ENCODE measurements at places on chromosomes 13 and 19. TPM values are rescaled to one million over a fixed set of nuclear protein-coding genes. Genes with fewer than 3 reads are reported as not detected.

DNA sequence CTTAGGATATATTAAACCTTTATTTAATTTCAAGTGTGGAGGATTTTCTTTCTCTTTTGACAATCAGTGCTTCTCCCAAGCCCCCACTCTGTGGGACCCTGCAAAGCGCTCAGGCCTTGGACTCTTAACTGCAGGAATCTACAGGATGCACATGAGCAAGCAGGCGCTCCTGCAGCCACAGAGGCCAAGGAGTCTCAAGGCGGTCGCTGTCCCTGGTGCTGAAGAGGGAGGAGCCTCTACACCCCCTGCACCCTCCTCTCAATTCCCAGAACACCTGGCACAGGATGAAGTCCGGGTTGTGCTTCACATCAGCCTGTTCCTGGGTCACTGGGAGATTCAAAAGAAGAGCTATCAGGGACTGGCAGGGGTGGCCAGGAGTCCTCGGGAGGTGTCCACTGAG, 13.5 kb downstream of the OR10H4 start:
- no peak overlapping the region for H3K27ac ChIP-seq
- H3K36me3 ChIP-seq = no peaks in the 10 kb centered on the region
- H3K27me3 ChIP-seq = no peaks in the 10 kb centered on the region
- H3K4me3 ChIP-seq = no peak overlapping the region
- H3K4me1 ChIP-seq = no peaks in the 10 kb centered on the region

DNA sequence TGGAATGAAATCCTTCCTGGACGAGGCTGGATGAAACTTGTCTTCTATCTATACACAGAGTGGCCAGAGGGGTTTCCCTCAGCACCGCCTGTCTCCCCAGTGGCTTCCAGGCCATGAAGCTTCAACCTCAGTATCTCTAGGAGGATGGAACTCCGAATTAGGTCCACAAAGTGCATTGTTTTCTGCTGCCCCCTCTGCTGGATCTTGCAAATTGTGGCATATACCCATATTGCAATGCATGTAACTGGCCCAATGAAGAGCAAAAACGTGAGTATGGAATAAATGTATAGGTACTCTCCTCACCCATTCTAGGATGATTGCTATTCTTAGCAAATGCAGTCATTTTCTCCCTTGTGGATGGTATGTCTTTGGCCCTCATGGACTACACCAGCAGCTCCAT, 14.7 kb upstream of the LILRB4 start:
- H3K27ac ChIP-seq = no peak overlapping the region
- H3K36me3 ChIP-seq = no peaks in the 10 kb centered on the region
- no peak for DNase-seq
- H3K4me1 ChIP-seq = no peaks in the 10 kb centered on the region
- no peak overlapping the region for H3K4me3 ChIP-seq
- H3K27me3 ChIP-seq = no peaks in the 10 kb centered on the region

DNA sequence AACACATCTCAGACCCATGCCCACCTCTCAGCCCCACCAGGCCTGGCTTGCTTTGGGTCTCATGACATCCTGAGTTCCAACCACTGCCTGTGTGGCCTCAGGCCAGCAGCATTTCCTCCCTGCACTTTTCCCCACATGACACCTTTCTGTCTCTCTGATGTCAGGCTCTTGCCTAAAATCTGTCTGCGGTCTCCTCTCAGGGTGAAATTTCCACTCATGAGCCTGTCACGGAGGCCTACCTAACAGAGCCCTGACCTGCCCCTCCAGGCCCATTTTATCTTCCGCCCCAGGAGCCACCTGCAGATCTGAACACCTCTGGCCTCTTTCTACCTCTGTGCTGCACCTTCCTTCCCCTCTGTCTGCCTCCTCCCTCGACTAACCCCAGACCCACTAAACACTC, 93.5 kb downstream of the ZDHHC20 start:
- no peak overlapping the region for H3K27ac ChIP-seq
- H3K4me1 ChIP-seq = peaks cover 7% of the 10 kb centered on the region
- DNase-seq = peak; percentile 42
- no peak overlapping the region for H3K4me3 ChIP-seq
- no peaks in the 10 kb centered on the region for H3K36me3 ChIP-seq

- H3K27me3 ChIP-seq = peaks cover 19% of the 10 kb centered on the region
- H3K36me3 ChIP-seq = no peaks in the 10 kb centered on the region
- H3K4me1 ChIP-seq = no peaks in the 10 kb centered on the region
- DNase-seq = peak; percentile 65
These were observed 2.0 kb downstream of the LMTK3 start for GRCh38 chr19:48509467-48510194.

GRCh38 chr13:97851269-97851668, 102.2 kb upstream of the IPO5 start:
- no peaks in the 10 kb centered on the region for H3K4me1 ChIP-seq
- peaks cover 49% of the 10 kb centered on the region for H3K27me3 ChIP-seq
- no peaks in the 10 kb centered on the region for H3K36me3 ChIP-seq
- DNase-seq = peak; percentile 74

GRCh38 chr13:18949489-18949761, 232.2 kb downstream of the TUBA3C start:
- no peak overlapping the region for H3K27ac ChIP-seq
- H3K27me3 ChIP-seq = no peaks in the 10 kb centered on the region
- H3K4me1 ChIP-seq = no peaks in the 10 kb centered on the region
- no peak for DNase-seq
- no peaks in the 10 kb centered on the region for H3K36me3 ChIP-seq

GRCh38 chr19:13363954-13364353, 142.3 kb downstream of the CACNA1A start:
- peak; percentile 45 for DNase-seq
- H3K4me3 ChIP-seq = no peak overlapping the region
- H3K36me3 ChIP-seq = no peaks in the 10 kb centered on the region
- H3K27ac ChIP-seq = no peak overlapping the region

DNA sequence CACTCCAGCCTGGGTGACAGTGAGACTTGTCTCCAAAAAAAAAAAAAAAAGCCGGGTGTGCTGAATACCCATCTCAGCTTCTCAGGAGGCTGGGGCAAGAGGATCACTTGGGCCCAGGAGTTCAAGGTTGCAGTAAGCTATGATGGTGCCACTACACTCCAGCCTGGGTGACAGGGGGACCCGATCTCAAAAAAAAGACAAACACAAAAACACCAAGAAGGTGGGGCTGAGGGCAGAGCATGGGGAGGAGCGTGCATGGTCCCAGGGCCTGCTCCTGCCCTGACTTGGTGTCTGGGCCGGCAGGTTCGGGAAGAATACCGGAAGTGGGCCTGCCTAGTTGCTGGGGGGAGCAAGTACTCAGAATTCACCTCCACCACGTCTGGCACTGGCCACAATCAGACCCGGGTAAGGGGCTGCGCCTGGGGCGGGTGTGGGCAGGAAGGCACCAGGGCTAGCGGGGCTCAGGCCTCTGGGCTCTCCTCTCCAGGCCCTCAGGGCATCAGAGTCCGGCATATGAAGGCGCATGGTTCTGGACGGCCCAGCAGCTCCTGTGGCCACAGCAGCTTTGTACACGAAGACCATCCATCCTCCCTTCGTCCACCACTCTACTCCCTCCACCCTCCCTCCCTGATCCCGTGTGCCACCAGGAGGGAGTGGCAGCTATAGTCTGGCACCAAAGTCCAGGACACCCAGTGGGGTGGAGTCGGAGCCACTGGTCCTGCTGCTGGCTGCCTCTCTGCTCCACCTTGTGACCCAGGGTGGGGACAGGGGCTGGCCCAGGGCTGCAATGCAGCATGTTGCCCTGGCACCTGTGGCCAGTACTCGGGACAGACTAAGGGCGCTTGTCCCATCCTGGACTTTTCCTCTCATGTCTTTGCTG, 11.3 kb downstream of the DDX39A start:
- no peak overlapping the region for H3K27ac ChIP-seq
- H3K36me3 ChIP-seq = peaks cover 49% of the 10 kb centered on the region
- no peaks in the 10 kb centered on the region for H3K4me1 ChIP-seq

GRCh38 chr13:59823486-59823885, 340.2 kb downstream of the DIAPH3 start:
- peaks cover 4% of the 10 kb centered on the region for H3K36me3 ChIP-seq
- DNase-seq = no peak
- H3K27ac ChIP-seq = no peak overlapping the region
- H3K27me3 ChIP-seq = no peaks in the 10 kb centered on the region
- H3K4me1 ChIP-seq = no peaks in the 10 kb centered on the region
- H3K4me3 ChIP-seq = no peak overlapping the region

DNA sequence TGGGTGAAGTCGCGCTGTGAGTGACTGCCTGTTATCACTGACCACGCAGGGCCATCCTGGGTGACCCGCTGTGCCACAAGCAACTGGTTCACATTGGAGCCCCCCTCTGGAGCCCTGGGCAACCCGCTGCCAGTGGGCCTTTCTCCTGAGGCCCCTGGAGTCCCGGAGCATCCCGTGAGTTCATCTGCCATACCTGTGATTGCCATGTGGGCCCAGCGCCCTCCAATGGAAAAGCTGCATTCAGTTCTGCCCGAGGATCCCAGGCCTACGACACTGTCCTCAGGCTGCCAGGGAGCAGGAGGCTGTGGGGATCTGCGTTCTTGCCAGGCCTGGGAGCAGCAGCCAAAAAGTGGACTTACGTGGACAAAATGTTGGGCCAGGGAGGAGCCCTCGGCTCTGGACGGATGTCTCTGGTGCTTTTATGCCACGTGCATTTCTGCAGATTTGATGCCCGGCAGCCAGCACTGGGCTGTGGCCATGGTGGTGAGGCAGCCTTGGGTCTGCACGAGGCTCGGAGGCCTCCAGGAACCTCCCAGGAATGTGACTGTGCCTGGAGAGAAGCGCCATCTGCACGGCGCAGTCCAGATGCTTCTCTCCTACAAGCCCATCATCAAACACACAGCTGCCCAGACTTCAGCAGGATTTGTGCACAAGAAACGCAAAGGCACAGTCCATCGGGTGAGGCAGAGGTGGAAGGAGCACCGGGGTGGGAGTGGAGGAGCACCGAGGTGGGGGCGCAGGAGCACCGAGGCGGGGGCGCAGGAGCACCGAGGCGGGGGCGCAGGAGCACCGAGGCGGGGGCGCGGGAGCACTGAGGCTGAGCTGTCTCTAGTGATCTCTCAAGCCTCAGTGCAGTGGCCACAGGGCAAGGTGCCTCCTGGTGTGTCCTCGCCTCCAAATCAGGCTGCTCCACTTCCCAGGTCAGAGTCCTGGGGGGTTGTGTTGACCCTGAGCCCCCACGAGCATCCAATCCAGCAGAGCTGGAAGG, 44.0 kb downstream of the C13orf46 start:
- H3K4me1 ChIP-seq = no peaks in the 10 kb centered on the region
- DNase-seq = peak; percentile 71
- H3K27me3 ChIP-seq = peaks cover 15% of the 10 kb centered on the region
- no peaks in the 10 kb centered on the region for H3K36me3 ChIP-seq
- no peak overlapping the region for H3K27ac ChIP-seq

DNA sequence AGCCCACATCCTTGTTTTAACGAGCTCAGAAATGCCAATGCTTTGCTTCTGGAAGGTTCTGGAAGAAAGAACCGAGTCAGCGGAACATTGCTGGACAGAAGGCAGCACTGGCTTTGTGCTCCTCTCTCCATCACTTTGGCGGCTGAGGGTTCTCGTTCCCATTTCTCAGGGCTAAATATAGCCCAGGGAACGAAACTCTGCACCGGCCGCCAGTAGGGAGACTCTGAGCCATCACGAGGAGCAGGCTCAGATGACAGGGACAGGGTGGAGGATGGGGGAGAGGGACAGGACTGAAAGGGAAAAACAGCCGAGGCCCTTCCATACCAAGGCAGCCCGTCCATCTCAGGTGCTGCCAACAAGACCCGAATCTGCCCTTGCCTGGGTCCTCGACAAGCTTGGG, 166.4 kb downstream of the CACNA1A start:
- no peak overlapping the region for H3K27ac ChIP-seq
- DNase-seq = no peak
- H3K4me1 ChIP-seq = no peaks in the 10 kb centered on the region
- H3K4me3 ChIP-seq = no peak overlapping the region

- peaks cover 92% of the 10 kb centered on the region for H3K36me3 ChIP-seq
- DNase-seq = no peak
- H3K4me3 ChIP-seq = no peak overlapping the region
- H3K4me1 ChIP-seq = peaks cover 7% of the 10 kb centered on the region
- no peaks in the 10 kb centered on the region for H3K27me3 ChIP-seq
These were observed 11.5 kb upstream of the CCDC97 start for GRCh38 chr19:41298348-41298964.

GRCh38 chr13:28467034-28467433, 27.9 kb downstream of the FLT1 start:
- H3K27ac ChIP-seq = no peak overlapping the region
- no peak overlapping the region for H3K4me3 ChIP-seq
- H3K36me3 ChIP-seq = no peaks in the 10 kb centered on the region
- no peaks in the 10 kb centered on the region for H3K27me3 ChIP-seq

DNA sequence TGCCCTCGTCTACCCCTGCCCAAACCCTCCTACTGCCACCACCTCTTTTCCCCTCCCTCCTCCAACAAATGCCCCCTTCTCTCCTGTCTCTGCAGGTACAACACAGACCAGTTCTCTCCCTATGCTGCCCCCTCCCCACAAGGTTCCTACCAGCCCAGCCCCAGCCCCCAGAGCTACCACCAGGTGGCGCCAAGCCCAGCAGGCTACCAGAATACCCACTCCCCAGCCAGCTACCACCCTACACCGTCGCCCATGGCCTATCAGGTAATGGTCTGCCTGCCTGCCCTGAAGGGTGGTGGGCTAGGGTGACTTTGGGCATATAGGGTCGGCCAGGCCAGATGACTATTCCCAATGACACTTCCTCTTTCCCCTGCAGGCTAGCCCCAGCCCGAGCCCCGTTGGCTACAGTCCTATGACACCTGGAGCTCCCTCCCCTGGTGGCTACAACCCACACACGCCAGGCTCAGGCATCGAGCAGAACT, 6.5 kb upstream of the TIMM50 start:
- no peaks in the 10 kb centered on the region for H3K27me3 ChIP-seq
- H3K4me1 ChIP-seq = no peaks in the 10 kb centered on the region
- no peak overlapping the region for H3K4me3 ChIP-seq
- peak; percentile 96 for DNase-seq
- H3K27ac ChIP-seq = no peak overlapping the region

- peaks cover 29% of the 10 kb centered on the region for H3K36me3 ChIP-seq
- H3K27ac ChIP-seq = peak overlapping the region; percentile 44
- no peaks in the 10 kb centered on the region for H3K27me3 ChIP-seq
- DNase-seq = peak; percentile 84
These were observed 12.2 kb downstream of the CFD start for GRCh38 chr19:871446-872265.

SYCN gene
- not detected for total RNA-seq

CKM gene
- 5.2 TPM for total RNA-seq

KANK3 gene
- 2.6 TPM for total RNA-seq

FBXO27 gene
- total RNA-seq = 12.5 TPM

PSENEN gene
- 101 TPM for total RNA-seq

FLT3LG gene
- 1.2 TPM for total RNA-seq

ZNF628 gene
- total RNA-seq = 9.3 TPM
